Hypothalamus (tissue), 51 donors: ENCODE measurements at places on chromosomes 7 and 10.
A peak's percentile ranks its signal among the peaks of the same experiment; 100 is the strongest.

- DNase-seq, result no peak
These were observed 173.0 kb upstream of the LANCL2 start for GRCh38 chr7:55191926-55192692.

GRCh38 chr10:102598243-102598642 is 46.0 kb upstream of the TRIM8 start:
- DNase-seq, result no peak

- DNase-seq, result no peak
These were observed 339.2 kb upstream of the ADARB2 start for GRCh38 chr10:2076528-2076927.

- no peak for DNase-seq
These were observed 160.1 kb downstream of the CPEB3 start for GRCh38 chr10:92130622-92131274.

GRCh38 chr7:134900166-134900982 is 85.9 kb upstream of the AGBL3 start:
- no peak for DNase-seq

DNA sequence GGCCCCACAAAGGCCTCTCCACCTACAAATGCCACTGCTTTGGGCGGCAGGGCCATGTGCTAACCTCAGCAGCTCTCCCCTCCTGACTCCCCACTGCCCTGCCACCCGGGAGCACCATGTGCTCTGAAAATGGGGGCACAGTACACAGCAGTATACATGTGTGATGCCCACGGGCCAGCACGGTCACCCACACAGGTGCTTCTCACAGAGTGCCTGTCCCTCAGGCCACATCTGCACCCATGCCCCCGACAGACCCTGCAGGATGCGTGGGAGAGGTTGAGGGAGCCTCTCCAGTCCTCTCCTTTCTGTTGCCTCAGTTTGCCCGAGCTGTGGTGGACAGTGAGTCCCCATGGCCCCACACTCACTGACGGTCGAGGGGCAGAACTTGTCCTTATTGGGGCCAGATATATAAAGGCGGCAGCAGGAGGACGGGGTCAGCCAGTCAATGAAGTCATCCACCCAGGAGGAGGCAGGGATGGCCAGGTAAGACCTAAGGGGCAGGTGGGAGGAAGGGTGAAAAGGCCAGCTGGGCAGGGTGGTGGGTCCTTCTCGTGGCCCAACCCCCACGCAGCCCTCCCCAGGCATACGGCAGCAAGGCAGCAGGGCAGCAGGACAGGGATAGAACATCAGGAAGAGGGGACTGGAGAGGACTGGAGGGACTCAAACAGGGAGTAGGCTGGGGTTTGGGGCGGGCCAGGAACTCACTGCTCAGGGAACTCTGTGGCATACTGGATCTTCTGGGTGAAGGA is 19.6 kb downstream of the NPC1L1 start:
- DNase-seq, result no peak

GRCh38 chr10:65320236-65321026 is 1605.4 kb upstream of the LRRTM3 start:
- DNase-seq, result no peak

DNA sequence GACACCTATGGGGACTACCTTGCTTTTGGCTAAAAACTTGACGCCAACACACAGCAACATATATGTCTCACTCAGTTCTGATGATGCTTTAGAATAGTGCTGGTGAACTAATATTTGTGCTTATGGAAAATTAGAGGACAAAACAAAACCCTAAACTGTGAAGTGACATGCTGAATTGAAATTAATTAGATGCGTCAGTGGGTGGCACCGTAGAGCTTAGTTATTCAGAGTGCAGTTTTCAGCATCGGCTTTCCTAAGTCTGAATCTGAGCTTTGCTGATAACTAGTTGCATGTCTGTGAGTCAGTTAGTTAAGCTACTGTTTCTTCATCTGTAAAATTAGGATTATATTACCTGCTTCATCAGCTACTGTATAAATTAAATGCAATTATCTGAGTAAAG is 245.0 kb upstream of the SORCS1 start:
- no peak for DNase-seq

DNA sequence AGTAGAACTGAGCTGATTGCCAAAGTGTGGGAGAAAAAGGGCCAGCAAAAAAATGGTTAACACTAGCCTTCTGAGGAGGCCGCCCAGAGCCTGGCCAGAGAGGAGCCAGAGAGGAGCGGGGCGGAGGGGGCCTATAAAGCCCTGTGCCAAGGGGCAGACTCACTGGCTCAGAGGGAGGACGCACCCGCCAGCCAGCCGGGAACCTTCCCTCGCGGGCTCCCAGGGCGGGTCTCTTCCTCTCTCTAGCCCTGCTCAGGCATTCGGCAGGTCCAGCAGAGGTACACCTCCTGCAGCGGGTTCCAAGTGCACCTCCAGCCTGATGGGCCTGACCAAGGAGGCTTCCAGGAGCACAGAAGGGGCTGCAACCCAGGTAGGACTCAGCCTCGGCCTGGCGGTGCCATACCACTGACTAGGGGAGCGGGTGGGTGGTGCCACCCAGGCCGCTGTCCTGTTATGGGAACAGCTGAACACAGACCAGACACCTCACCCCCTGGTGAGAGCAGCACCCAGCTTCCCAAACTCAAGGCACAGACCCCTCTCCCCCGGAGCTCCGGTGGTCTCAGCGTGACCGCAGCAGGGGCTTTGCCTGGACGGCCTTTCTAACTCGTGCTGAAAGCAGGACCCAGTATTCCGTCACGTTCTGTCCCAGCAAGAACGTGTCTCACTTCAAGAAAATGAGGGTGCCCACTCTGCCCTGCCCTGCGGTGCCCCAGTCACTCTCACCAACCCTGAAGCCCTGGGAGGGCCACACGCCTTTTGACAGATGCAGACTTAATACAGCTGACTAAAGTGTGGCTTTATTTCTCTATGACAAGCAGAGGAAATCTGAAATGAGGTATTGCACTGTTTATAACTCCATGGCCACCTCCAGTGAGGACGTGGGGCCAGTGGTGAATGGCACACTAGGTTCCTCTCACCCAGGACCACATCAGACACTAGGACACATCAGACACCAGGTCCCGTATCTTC is at the start of gene GPER1:
Gene GPER1 (plus strand): TSS at position 162 of the 969 bp plus-strand sequence. CDS start 3,616 bp downstream, outside the sequence.
- DNase-seq, result peak; percentile 9

DNA sequence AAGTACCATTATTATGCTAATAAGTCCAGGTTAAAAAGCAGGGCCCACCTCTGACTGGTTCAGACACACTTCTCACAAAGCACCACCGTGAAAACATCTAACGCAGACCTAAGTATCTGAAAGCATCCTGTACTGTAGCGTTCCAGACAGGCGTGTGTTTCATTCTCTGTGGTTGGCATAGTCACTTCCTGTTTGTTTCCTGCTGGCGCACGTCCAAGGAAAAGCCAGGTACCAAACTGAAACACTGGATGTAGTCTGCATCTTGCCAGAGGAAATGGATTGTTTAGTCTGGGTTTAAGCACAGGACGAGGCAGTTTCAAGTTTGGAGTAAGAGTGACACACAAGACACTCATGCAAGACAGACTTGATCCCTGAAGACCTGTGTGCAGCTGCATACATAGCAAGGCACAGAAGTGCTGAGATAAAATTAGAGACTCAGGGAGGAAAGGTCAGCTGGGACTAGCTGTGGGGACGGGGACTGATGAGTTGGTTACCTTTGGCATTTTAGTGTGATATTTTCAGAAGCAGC is 23.3 kb downstream of the BPGM start:
- DNase-seq, result no peak

DNA sequence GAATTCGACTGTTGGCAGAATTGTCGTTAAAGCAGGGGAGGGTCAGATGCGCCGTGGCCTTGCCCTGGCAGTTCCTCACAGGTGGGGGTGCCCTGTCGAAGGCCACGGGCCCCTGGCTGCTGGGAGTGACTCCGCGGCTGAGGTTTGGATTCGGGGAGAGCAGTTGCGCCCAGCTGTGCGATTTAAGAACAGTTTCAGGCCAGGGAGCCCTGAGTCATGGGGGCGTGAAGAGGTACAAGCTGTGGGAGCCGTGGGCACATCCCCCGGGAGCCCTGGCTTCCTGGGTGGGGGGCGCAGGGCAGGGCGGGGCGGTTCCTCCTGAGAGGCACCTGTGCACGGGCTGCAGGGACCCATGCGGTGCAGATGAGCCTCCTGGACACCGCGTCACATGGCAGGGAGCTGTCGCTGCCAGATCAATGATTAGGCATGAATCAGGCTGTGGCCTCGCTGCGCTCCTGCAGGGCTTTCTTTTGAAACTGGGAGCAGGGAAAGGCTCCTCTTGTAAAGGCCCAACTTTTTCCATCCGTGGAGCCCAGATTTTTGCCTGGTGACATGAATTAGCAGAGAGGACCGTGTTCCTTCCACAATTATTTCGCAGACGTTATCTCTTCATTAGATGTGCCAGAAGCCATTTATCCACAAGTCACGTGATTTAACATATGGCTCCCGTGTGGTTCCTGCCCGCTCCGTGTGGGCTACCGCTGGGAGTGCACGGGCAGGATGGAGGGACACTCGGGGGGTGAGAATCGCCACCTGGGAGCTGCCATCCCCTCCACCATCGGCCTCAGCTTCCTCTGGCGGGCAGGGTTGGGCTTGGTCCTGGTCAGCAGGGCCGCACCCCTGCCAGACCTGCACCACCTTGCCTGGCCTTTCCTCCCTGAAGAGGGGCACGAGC is 918 bp downstream of the PWWP2B start:
- no peak for DNase-seq

GRCh38 chr10:35545878-35546590 is 59.1 kb upstream of the GJD4 start:
- DNase-seq, result no peak

DNA sequence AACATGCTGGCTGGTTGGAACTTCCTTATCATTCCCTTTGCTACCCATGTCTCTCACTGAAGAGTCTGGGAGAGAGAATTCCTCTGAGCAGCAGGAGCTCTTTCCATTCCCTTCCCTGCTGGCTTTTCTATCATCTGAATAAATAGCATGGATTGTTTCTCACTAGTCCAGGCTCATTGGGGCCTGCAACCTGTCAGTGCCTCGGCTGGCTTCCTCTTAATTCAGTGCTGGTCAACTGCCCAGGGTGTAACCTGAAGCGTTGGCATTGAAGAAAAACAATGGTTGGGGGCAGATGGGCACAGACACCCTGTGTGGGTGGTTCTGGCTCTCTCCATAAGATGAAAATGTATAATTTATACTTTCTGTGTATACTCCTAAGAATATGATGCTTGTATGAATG is 155.6 kb downstream of the ANLN start:
- no peak for DNase-seq

- DNase-seq, result no peak
These were observed 332.0 kb upstream of the FZD1 start for GRCh38 chr7:90931986-90932916.

- no peak for DNase-seq
These were observed 23.4 kb upstream of the DPYSL4 start for GRCh38 chr10:132163278-132163765.

DNA sequence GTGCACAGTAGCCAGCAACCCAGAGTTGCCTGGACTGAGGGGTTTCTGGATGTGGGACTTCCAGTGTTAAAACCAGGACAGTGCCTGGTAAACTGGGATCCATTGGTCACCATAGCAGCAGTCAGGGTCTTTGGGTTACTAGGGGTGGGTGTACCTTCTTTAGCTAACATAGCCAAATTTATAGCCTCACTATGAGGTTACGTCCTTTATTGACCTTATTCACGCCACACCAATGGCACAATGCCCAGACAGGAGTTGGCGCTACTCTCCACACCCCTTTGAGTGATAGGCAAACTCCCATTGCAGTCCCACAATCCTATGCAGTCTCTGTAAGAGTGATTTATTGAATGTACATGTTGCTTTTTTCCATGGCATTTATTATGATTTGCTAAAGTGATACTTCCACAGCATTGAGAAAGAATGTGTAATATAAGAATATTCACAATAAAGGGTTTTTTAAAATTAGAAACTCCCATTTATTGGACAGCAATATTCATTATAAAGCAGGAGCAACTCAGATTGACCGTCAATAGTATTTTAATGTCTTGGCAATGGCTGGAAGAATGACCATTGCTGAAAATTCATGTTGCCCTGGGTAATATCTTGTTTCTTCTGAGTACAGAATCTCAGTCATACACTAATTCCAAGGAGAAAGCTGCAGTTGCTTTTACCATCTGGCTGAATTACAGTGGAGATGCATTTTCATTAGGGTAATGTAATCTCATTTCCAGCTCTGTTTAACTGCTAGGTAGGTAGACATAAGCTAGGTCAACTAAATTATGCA is 26.1 kb downstream of the IFIT5 start:
- DNase-seq, result no peak

GRCh38 chr10:88064608-88065382 is 201.4 kb downstream of the PTEN start:
- DNase-seq, result no peak

DNA sequence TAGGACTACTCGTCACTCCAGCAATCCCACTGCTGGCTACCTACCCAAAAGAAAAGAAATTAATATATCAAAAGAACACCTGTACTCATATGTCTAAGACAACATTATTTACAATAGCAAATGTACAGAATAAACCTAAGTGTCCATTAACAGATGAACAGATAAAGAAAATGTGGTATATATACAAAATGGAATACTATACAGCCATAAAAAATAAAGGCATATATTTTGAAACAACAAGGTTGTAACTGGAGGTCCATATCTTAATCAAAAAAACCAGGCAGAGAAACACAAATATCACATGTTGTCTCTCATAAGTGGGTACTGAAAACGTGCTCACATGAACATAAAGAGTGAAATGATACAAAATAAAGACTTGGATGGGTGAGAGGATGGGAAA is 1073.3 kb upstream of the PHF14 start:
- DNase-seq, result no peak

GRCh38 chr7:120836556-120837115 is 21.3 kb downstream of the TSPAN12 start:
- no peak for DNase-seq

DNA sequence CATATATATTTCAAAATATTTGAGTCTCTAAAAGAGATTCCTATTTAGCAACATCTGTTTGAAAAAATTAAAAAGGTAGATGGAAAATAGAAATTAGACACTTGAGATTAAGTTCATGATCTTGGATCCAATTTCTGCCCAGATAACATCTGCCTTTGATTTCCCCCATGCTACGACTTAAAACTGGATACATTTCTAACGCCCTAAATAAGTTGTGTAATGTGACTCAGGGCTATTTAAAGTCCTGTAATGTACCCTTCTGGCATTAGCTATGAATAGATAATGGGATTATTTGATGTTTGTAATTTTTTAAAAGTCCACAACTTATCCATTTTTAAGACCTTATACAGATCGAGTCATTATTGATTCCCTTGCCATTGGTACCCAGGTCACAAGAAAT is 23.4 kb downstream of the CFAP43 start:
- DNase-seq, result no peak

- DNase-seq, result no peak
These were observed at the start of gene CRYGN for GRCh38 chr7:151439855-151440798. CRYGN (minus strand) TSS chr7:151440141; CDS start chr7:151439917, 224 bp downstream.

DNA sequence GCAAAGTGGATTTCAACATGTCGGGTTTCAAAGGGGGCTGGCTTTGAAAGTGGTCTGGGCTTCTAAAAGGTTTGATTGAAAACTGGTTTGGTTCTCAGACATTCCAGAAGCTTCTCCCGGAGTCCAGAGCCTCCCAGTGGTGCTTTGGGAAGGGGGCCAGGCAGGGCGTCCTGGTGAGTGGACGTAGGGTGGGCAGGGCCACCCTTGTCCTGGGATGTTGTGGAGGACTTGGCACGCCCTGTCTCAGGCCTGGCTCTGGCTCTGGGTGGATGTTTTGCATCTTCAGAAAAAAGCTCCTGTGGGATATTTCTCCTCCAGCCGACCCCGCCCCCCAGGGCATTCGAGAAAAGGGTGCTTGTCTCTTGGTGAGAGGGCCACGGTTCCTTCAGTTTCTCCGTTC is 31.2 kb downstream of the GRIFIN start:
- no peak for DNase-seq

GRCh38 chr10:43340619-43341018 is 30.8 kb upstream of the FXYD4 start:
- DNase-seq, result no peak
